ENCODE measurements at places on chromosomes 16 and 17.

- DNase-seq, result no peak
Measured at GRCh38 chr17:55466671-55467070, 44.6 kb downstream of the SMIM36 start.

DNA sequence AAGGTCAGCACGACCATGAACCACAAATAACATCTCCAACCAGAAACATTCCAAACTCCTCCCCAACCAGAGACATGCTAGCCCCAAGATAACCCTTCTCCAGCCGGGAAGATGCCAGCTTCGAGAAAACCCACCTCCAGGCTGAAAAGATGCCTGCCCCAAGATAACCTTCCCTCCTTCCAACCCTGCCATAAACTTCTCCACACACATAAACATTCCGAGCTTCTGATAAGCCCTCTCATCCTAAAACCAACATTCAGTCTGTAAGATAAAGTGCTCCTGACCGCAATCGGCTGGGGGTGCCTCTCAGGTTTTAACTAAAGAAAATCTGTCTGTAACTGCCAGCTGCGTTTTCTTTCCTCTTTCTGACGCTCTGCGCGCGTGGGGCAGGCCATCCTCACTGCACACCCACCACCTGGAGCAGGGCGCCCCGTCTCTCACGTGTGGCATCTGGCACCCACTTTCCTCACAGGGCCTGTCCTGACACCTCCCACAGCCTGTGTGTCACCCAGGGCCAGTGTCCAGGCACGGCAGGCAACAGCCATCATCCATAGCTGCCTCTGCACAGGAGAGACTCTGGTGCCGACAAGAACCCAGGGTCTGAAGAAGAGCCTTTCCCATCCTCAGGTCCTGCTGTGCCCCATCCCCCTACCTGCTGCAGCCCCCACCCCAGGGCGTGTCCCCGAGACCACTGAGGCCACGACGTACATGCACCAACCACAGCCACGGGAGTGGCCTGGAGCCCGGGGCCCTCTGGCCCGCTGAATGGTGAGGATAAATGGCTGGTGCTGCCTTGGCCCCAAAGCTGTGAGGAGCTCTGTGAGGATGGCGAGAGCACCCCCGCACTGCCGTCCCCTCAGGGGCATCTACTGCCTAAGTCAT lies 3.7 kb downstream of the TEPSIN start:
- DNase-seq, result no peak

- peak; percentile 75 for DNase-seq
Measured at GRCh38 chr17:40191237-40192208, 14.3 kb downstream of the RAPGEFL1 start.

DNA sequence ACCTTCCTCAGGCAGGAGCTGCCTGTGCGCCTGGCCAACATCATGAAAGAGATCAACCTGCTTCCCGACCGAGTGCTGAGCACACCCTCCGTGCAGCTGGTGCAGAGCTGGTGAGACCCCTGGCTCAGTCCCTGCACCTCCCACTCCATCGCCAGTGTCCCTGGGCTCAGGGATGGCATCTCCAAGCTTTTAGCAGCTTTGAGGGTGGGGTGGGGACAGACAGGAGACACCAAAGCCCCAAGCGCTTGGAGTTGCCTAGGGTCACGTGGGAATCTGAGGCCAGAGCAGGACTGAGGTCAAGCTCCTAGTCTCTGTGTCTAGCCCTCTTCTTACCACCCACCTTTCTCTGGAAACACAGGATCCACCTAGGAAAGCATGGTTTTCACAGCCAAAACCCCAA lies 2.3 kb downstream of the PDK2 start:
- DNase-seq, result no peak

GRCh38 chr16:78791011-78791410 lies 691.6 kb downstream of the WWOX start:
- DNase-seq, result no peak

DNA sequence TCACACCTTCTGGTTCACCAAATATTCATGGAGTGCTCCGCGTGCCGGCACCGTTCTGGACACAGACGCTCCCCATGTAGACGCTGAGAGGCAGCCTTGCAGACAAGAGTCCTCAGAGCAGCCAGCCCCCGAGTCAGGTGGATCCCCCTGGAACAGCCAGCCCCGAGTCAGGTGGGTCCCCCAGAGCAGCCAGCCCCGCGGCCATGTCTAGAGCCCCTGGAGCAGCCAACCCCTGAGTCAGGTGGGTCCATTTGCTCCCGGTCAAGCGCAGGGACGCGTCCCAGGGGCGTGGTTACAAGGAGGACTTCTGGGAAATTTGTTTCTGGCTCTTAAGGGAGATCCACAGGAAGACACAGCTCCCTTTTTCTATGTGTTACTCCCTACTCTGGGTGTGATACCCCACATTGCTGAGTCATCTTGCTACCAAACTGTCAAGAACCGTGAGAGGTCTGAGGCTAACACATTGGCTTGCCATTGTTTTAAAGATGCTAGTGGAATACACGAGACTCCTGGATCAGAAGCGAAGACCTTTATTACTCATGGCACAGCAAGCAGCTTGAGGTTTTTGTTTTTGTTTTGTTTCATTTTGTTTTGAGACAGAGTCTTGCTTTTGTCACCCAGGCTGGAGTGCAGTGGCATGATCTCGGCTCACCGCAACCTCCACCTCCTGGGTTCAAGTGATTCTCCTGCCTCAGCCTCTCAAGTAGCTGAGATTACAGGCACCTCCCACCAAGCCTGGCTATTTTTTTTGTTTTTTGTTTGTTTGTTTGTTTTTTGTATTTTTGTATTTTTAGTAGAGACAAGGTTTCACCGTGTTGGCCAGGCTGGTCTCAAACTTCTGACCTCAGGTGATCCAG lies 43.3 kb upstream of the CBFA2T3 start:
- no peak for DNase-seq

DNA sequence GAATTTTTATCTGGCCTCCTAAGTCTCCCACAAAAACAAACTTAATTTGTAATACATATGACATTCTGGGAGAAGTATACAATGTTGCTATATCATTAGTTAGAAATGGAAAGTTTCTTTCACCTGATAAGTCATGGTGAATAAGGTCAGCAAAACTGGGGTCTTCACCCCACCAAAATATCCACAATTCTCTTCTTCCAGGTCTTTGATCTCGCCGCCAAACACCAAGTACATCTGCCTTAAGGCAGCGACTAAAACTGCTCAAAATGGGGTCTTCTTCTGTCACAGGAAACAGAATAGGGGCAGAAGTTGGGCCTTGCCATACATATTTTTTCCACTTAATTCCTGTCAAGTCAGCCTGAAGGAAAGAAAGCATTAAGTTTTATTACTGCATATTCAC lies 2.1 kb downstream of the MED13 start:
- DNase-seq, result no peak

GRCh38 chr16:17204206-17204605 lies 266.6 kb downstream of the XYLT1 start:
- DNase-seq, result no peak

DNA sequence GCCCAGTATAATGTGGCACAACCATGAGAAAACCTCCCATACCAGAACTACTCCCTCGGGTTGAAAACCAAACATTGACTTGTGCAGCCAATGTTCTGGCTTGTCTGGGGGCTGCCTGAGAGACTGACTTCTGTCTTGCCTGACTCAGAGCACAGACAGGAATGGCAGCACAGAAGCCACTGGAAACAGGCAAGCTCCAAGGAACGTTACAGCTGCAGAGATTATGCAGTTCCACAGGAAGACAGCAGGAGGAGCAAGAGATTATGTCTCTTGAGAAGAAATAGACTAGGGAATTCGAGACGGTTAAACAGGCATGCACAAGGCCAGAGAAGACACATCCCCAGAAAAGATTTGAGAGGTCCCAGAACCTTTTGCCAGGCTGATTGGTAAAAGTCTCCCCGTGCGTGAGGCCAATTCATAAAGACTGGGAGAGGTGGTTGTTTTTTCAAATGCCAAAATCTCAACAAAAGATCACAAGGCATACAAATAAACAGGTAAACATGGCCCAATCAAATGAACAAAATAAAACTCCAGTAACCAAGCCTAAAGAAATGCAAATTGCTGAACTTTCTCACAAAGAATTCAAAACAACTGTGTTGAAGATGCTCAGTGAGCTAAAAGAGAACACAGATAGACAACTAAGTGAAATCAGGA lies 90.6 kb upstream of the CDH5 start:
- DNase-seq, result peak; percentile 66

DNA sequence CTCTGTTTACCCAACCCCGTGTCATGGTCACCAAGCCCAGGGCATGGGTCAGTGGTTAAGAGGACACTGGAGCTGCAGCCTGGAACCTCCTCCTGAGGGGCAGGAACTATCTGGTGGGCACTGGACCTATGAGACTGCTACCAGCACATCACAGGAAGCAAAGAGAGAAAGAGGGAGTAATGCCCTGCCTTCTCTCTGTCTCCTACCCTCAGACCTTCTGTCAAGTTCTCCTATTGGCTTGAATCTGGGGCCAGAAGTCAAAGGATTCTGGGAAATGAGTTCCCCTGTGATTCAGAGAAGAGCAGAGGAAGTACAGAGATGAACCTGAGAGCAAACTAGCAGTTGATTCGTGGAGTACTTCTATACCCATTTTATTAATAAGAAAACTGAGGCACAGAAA lies 123.0 kb upstream of the GNAO1 start:
- DNase-seq, result no peak

- DNase-seq, result no peak
Measured at GRCh38 chr16:75485230-75486013, 9.8 kb downstream of the CHST6 start.

DNA sequence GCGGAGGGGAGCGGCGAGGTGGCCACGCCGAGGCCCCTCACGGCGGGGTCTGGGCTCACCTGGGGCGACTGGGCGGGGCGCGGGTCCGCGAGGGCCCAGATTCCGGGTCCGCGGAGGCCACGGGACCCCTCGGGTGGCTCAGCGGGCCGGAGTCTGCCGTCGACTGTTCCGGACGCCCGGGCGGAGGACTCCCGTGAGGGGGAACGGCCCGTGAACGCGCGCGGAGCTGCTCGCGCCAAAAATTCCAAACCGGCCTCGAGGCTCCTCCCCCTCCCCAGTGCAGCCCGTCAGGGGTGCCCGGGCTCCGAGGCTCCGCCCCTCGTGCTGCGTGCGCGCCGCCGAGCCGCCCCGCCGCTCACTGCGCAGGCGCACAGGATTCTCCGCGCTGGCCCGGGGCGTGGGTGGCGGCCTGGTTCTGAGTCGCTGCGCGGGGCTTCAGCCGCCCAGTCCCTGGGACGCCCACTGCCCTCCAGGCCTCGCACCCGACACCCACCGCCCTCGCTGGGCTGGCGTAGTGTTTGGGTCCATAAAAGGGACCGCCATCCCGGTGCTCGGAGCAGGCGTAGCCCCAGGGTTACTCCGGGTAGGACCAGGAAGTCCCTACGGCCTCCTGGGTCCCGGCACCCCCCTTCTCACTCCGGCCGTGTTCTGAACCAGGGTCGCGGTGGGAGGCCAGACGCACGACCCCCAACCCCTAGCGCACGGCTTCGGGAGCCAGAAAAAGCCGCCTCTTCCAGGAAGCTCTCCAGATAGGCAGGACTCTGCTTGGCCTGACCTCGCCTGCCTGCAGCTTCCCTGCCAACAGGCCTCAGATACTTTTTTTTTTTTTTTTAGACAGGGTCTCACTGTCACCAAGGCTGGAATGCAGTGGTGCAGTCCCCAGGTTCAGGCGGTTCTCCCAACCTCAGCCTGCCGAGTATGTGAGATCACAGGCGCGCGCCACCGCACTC lies at the start of gene PKMYT1:
Gene PKMYT1 (minus strand): TSS at position 220 of the 950 bp plus-strand sequence. CDS start 789 bp downstream, outside the sequence.
- peak; percentile 79 for DNase-seq

GRCh38 chr17:42291129-42291528 lies 2.8 kb downstream of the STAT5A start:
- DNase-seq, result no peak

DNA sequence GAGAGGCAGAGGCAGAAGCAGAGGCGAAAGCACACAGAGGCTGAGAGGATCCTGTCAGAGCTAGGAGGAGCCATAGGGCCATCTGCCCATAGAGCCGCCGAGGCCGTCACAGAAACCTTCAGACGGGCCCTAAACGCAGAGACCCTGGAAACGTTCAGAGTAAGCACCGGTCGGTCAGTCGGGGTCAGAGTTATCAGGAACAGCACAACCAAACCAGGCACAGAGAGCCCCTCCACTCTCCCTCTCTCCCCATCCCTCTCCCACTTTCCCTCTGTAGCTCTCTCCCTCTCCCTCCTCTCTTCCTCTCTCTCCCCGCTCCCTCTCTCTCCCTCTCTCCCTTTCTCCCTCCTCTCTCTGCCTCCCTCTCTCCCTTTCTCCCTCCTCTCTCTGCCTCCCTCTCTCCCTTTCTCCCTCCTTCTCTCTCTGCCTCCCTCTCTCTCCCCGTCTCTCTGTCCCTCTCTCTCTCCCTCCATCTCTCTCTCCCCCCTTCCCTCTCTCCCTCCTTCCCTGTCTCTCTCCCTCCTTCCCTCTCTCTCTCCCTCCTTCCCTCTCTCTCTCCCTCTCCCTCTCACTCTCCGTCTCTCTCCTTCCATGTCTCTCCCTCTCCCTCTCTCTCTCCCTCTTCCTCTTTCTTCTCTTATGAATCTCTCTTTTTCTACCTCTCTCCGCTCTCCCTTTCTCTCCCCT lies 138.9 kb downstream of the C16orf95 start:
- no peak for DNase-seq

GRCh38 chr17:7208027-7208571 lies 11.5 kb downstream of the DLG4 start:
- no peak for DNase-seq

DNA sequence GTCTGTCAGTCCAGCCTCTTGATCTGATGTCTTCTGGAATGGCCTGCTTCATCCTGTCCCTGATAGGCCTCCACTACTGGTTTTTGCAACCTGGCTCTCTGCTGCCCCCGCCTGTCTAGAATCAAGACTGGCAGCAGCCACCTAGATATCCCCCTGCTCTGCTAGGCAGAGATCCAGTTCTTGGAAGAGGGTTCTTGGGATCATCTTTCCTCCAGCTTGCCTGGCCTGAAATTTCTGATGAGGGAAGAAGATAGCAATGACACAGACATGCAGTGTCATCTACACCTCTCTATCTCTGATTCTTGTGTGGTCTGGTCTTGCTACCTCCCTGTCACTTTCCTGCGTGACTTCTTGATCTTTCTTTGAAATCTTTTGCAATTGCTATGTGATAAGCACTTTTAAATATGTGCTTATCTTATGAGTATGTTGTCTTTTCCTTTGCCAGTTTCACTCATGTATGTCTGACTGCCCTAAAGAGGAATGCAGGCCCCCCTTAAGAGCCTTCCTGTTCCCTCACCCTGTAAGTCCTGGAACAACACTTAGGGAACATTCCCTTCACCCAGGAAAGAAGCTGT lies 20.3 kb upstream of the NFATC3 start:
- DNase-seq, result peak; percentile 55

GRCh38 chr17:68441070-68441770 lies 16.1 kb downstream of the WIPI1 start:
- no peak for DNase-seq

- DNase-seq, result no peak
Measured at GRCh38 chr17:31663576-31663975, 195.5 kb downstream of the COPRS start.

GRCh38 chr16:60810250-60810649 lies 1226.0 kb downstream of the CDH8 start:
- no peak for DNase-seq
